RPMI7951 (cell line): ENCODE measurements at places on chromosomes 4 and X. TPM values are rescaled to one million over a fixed set of nuclear protein-coding genes. Genes with fewer than 3 reads are reported as not detected.

GRCh38 chr4:114466299-114466698 is 132.3 kb upstream of the UGT8 start:
- no peak for DNase-seq

- DNase-seq = no peak
Measured at GRCh38 chrX:64187762-64188150, 17.8 kb downstream of the AMER1 start.

DNA sequence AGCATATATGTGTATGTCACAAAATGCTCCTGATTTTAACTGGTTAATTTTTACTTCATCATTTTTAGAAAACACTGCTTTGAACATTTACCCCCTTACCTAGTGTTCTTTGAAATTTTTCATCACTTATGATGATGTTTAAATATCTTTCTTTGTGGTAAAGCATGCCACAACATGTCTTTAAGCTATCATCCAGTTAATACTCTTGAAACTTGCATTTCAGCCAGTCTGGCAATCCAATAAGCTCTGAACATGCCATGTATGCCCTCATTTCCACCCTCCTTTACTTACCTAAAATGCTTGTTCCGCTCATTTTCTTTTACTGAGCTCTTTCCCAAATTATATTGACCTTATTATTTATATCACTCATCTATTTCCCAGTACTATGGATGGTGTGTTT is 581.2 kb downstream of the RAPGEF2 start:
- no peak for DNase-seq

- no peak for DNase-seq
Measured at GRCh38 chr4:142314686-142315085, 531.4 kb downstream of the INPP4B start.

DNA sequence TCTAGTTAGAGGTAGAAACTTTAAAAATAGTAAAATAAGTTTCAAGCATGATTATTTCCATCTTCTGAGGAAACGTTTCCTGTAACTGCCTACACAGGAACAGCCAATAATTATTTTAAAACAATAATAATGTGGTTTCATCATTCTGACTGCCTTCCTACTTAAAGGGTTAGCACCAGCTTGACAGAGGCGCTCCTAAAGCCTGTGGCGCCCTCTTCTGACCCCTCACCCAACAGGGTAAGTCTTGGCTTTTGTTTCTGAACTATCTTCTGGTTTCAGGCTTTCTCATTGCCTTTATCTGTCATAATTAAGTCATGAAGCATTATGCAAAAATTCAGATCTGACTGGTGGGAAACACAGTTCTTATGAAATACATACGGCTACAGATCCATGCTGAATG is 96.7 kb downstream of the ITM2A start:
- no peak for DNase-seq

Gene GYPB
- not detected in 2 replicates for total RNA-seq

Gene RNF128
- 5.0 and 5.5 TPM in 2 replicates for total RNA-seq
